Putamen (tissue), 1 donor: ENCODE measurements at places on chromosomes 13 and 19.

GRCh38 chr19:46371371-46371901 lies 24.5 kb downstream of the PPP5C start:
- DNase-seq, result no peak

GRCh38 chr19:9171393-9171991 lies 7.3 kb upstream of the OR7D2 start:
- no peak for DNase-seq

- peak; percentile 89 for DNase-seq
Observed at GRCh38 chr19:57934820-57935665, at the start of gene ZNF418. TSS of gene ZNF418 (minus strand) at chr19:57935402. CDS start at chr19:57933822, 1,580 bp downstream.

- DNase-seq, result no peak
Observed at GRCh38 chr13:24036115-24036514, 124.4 kb upstream of the SPATA13 start.

- DNase-seq, result no peak
Observed at GRCh38 chr13:105063676-105064075, 1471.8 kb downstream of the EFNB2 start.

GRCh38 chr19:51546650-51547396 lies 15.4 kb upstream of the SIGLEC6 start:
- DNase-seq, result no peak

DNA sequence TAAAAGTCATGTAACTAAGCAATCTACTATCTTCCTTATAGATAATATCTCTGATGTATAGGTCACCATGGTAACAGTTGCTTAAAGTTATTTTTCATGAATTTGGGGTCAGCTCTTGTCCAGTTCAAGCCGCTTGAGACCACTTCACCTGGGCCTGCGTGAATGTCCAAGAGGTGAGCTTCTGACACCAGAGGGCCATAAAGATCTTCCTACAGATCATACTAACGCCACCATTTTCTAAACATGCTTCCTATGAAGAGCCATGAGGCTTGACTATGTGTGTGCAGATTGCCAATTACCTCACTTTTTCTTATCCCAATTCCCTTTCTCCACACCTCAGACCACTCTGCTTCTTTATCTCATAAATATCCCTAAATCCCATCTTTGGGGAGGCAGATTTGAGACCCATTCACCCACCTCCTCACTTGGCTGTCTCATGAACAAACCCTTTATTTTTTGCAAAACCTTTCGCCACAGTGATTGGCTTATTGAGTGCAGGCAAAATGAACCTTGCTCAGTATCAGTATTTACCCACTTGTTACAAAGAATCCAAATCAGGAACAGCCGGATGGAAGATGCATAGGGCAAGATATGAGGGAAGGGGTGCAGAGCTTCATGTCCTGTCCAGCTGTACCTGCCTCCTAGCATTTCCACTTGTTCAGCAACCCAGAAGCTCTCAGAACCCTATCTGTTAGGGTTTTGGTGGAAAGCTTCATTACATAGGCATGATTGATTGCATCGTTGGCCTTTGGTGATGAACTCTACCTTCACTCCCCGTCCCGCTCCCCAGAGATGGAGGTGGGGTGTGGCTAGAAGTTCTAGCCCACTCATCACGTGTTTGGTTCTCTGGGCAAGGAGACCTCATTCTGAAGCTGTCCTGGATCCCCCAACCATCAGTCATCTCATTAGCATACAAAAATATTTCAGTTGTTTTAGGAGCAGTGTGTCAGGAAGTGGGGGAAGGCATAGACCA lies 34.2 kb downstream of the FAM187B start:
- no peak for DNase-seq

GRCh38 chr13:40585911-40586471 lies 80.5 kb downstream of the FOXO1 start:
- DNase-seq, result no peak

- no peak for DNase-seq
Observed at GRCh38 chr13:66977161-66977560, 253.0 kb downstream of the PCDH9 start.

DNA sequence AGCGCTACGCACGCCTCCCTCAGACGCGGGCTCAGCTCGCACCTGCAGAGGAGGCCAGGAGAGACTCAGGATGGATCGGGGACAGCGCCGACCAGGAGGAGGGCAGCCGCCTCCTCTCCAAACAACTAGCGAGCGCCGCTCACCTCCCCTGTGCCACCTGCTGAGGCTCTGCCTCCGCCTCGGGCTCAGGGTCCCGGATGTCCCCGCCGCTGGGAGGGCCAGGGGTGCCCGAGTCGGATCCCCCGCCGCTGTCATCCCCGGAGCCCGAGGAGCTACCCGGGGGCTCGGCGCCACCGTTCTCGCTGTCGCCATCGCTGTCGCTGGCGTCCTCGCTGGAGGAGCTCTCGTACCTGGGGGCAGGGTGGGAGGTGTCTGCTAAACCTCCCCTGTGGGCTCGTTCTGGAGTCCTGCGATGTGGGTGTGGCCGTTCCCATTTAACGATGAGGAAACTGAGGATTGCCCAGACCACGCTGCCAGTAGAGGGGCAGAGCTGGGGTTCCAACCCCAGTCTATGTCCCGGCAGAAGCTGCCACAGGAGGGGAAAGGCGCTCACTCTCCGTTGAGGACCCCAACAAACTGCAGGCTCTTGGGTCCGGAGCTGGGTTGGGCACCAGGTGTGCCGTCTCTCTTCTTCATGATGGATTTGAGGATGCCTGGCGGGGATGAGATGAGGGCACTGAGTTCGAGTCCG lies 9.2 kb downstream of the KANK3 start:
- no peak for DNase-seq

- DNase-seq, result no peak
Observed at GRCh38 chr19:4067396-4068046, 822 bp upstream of the ZBTB7A start.
